ENCODE measurements at places on chromosomes 16 and 17. TPM values are rescaled to one million over a fixed set of nuclear protein-coding genes. Genes with fewer than 3 reads are reported as not detected.

Gene C17orf67
- 0.42 TPM for polyA plus RNA-seq

DNA sequence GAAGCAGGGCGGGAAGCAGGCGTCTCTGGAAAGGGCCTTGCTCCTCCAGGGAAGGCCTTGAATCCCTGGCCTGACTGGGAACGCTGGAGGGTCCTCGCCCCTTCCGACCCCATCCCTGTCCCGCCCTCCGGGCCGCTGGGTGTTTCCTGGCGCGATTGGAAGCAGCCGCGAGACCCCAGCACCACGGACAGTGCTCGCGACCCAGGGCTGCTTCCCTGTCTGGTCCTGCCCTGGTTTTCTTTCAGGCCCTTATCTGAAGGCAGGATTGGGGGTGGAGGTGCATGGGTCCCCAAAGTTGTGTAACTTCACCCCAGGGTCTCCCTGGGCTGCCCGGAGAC, 2.1 kb downstream of the MGAT5B start:
- no peak for DNase-seq

DNA sequence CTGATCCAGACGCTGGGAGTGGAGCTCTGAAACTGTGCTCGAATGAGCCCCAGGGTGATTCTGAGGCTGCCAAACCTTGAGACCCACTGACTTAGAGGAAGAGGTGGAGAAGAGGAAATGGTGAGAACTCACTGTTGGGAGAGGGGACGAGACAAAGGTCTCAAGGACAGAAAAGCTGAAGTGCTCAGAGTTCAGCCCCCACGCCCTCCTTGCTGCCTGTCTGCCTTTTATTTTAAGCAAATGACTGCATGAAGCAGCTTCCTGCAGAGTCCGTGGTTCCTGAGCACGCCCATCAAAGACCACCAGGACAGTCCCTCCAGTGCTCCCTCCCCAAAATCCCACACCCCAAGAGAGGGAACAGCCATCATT, 20.4 kb downstream of the COTL1 start:
- no peak for DNase-seq

GRCh38 chr16:79202977-79203376, 397.6 kb downstream of the MAF start:
- DNase-seq = no peak

Measured in mammary epithelial cell (primary cell).